CD4-positive, alpha-beta T cell (primary cell): ENCODE measurements at places on chromosomes 3 and 15.

DNA sequence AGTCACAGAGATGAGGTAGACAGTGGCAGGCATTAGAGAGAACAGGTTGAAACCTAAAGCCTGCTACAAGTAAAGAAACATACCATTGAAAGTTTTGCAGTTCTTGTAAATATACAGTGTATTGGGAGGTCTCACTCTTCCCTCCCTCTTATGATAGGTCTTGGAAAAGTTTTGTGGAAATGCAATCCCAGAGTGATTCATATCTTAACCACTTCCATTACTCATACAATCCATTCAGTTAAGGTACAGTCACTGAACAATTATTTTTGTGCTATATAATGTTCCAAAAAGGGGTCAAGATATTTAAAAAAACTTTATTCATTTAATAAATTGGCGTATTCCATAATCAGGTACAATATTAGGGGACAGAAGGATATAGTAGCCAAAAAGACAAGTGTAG, 737.7 kb upstream of the ALCAM start:
- no peak for DNase-seq

DNA sequence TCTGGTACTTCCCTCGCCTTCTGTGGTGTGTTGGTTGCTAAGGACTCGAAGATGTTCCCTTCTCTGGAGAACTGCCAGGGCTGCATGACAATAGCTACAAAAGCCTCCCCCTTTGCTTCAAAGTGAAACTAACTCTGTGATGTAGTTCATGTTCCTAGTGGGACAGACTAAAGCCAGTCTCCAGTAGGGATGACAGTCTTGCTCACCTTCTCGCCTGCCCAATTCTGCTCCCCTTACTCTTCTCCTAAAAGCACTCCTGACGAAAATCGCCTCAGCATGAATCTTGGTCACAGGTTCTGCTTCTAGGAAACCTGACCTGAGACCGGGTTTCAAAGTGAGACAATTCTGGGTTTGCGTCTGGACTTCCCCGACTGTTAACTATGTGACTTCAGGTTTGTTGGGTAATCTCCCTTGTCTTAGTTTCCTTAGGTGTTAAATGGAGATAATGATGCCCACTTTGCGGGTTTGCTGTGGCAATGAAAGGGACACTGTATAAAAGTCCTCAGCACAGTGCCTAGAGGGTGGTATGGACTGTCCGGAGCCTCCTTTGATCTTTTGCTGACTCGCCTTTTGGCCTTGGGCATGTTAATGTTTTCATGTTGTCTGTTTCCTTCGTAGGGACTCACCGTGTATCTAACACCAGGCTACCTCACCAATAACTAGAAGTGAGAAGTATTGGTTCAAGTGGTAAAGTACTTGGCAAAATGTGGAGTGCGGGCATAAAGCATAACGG, 24.9 kb upstream of the THRB start:
- no peak for DNase-seq

GRCh38 chr3:20043825-20044224, 3.6 kb downstream of the KAT2B start:
- no peak for DNase-seq

DNA sequence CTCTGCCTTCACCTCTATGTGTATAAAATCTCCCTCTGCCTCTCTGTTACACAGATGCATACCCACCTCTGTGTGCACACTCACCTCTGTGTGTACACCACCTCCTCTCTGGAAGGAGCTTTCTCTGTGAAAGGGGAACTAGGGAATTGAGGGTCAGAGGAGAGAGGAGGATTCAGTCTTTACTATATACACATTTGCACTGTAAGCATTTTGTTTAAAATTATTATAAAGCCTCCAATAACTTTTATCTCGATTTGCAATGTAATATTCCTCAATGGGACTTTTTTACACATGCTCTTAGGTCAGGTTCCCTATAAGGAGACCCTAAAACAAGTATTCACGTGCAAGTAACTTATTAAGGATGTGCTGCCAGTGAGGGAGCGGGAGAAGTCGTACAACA, 82.5 kb downstream of the OXNAD1 start:
- DNase-seq, result no peak

DNA sequence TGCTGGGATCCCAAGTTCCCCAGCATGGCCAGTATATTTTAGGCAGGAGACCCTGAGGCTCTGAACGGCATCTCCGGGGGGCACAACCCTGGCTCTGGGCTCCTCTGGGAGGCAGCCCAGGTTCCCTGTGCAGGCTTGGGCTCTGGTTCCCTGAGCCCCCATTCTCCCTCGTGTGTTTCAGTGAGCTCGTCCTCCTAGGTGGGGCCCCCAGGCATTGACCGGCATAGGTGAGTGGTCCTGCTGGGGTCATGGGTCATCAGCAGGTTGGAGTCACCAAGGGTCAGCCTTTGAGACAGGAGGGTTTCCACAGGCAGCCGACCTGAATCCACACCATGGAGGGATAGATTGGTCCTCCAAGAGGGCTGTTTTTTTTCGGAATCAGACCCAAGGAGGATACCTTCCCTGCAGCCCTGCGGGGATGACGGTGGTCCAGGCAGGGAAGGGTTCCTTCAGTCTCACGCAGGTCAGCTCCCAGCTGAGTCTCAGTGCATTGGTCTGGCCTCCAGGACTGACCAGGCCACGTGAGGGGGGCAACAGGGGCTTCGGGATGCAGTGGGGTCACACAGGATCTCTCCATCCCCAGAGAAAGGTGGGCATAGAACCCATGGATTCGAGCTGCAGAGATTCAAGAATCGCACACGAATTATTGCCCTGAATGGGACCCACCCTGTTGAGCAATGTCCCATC, 226.0 kb downstream of the SNRPN start:
- DNase-seq, result no peak

DNA sequence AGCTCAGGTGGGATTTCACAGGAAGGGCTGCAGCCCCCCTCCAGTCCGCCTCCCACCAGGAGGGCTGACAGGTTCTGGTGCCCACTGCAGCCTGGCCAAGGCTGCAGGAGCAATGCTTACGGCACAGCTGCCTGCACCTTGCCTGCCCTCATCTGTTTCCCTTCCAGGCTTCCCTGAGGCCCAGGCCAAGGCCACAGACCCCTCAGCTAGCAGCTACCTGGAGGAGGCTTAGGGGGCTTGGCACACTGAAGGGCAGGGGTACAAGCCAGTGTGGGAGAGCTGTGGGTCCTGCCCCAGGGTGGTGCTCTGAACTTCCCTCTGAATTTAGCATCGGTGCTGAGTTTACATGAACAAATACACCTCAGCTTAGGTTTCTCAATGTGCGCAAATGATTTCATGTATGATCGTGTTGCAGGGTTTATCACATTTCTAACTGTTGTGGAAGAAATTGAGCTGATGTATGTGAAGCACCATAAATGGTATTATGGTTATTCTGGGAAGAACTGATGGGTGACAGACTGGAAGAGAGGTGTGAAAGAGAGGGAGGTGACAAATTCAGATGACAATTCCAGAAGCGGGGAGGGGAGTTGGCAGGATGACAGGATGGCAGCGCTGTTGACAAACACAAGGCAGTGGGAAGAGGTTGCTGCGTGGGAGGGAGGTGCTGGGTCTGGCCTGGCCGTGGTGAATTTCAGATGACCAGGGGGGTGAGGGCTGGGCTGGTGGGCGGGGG, 6.1 kb downstream of the RHCG start:
- no peak for DNase-seq

DNA sequence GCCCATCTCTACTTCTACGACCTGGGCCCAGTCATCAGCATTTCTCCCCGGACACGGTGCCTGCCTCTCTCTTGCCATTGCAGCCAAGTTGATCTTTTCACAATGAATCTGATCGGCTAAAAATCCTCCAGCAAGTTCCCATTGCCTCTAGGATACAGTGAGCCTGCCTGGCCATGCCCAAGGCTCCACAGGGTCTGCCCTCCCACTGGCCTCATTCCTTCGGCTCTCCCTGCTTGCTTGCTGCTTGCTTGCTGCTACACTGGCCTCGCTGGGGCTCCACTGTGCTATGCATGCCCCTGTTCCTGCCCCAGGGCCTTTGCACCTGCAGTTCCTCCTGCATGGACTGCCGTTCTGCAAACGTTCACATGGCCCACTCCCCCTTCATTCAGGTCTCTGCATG, 2.0 kb downstream of the ABTB1 start:
- peak; percentile 25 for DNase-seq

DNA sequence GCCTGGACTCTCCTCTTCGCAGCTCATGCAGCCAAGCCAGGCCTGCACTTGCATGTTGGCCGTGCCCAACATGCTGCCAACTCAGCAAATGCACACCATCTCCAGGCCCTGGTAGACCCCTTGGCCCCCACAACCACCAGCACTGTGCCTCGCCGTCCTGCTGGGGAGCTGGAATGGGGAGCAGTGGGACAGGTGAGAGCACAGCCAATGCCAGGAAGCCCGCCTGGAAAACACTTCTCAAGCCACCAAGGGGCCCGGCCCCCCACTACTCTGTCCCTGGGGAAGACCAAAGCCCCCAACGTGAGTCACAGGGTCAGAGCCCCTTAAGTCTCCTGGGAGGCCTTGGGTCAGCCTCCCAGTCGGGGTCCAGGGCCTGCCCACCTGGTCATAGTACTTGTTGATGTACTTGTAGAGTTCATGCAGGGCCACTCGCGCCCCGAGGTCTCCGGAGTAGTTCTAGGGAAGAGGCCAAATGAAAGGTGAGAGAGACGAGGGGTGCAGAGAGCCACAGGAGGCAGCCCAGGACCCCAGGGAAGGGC, 24.5 kb downstream of the PLXNB1 start:
- DNase-seq, result no peak

DNA sequence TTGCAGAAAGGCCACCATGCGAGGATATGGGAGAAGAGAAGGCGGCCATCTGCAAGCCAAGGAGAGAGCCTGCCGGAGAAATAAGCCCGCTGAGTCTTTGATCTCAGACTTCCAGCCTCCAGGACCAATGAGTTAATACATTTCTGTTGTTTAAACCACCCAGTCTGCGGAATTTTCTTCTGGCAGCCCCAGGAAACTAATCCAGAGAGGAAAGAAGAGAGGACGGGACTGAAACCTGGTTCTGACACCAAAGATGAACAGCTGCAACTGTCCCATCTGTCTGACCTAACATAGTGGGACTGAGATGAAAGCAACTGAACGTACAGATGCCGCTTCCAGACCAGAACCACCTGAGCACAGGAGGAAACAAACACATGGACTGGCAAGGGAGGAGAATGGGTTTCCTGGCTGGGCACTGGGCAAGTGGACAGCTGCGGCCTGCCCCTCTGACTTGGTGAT, 32.3 kb downstream of the VGLL4 start:
- DNase-seq, result no peak

DNA sequence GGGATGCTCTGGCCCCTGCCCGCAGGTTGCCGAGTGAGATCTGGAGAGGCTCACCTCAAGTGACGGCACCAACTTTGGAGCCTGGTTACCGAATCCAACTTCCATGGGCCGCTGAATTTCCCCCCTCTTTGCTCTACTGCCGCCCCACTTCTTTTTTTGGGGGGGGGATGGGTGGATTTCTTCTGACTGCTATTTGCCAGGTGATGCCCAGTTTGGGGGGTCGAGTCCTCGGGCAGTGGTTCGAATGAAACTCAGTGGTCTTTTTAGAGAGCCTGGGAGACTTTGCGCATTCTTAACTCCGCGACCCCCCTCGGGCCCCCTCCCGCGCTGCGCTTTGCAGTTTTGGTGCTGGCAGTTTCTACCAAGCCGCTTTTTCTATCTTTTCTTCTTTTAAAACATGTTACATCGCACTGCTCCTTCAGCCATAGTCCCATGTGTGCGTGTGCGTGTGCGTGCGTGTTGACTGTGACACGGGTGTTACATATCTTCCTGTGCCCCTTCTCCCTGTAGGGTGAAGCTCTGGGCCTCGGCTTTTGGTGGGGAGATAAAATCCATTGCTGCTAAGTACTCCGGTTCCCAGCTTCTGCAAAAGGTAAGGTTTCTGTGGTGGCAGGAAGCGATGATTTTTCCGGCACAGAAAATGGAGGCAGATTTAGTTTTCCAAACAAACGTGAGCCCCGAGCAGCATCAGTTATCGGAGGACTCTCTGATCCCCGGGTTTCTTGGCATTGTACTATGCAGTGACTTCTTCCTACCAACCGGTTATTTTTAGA, 837 bp downstream of the CACNA2D3 start:
- no peak for DNase-seq

DNA sequence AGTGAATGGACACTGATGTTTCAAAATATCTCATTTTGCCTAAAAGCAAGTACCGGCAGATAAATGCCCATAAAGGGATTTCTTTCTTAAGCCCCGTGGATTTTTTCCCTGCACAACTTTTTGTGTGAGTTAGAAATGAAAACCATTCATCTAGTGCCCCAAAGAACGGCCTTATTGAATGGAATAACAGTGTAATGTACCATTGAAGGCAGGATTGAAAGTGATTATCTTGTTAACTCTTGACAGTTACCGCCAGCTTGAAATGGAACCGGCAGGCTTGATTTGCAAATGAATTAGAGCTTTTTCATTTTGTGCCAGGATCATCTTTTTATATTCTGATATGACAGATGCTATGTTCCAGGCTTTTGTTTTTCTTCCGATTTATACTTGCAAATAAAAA, 162.2 kb downstream of the RSRC1 start:
- no peak for DNase-seq

- peak; percentile 75 for DNase-seq
Measured at GRCh38 chr15:74375303-74375693, 7.9 kb upstream of the CYP11A1 start.

GRCh38 chr15:64017591-64018163, 28.6 kb downstream of the DAPK2 start:
- no peak for DNase-seq

GRCh38 chr3:95167748-95168147, 1104.9 kb downstream of the NSUN3 start:
- DNase-seq, result no peak

DNA sequence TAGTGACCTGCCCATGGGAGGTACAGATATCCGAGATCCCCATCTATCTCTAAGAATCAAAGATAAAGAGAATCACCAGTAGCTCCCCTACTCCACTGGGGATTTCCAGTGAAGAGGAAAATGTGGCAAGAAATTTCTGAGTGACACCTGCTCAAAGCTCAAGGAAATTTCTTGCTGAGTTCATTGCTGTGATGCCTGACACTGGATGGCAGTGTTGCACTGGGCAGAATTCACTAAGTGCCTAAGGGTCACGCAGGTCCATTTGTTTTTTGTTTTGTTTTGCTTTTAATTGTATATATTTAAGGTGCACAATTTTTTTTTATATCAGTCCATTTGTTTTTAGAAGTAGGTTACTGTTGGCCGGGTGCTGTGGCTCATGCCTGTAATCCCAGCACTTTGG, 109.5 kb upstream of the KCNAB1 start:
- DNase-seq, result no peak

DNA sequence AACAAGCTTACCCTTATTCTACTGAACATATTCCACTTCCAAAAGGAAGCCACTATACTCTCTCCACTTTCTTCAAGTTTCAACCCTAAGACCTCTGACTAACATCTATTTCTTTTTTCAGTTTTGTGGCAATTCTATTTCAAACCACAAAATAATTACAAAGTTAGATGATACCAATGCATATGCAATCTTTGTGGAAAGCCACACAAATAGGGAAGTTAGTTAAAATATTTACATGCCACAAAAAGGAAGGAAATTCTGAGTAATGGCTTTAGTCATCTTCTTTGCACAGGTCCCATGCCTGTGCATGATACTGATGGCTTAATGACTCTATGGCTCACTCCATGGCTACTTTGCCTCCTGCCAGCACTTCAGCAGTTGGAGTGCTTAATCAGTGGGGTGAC, 57.0 kb upstream of the MCTP2 start:
- no peak for DNase-seq

GRCh38 chr15:31256378-31257265, 70.0 kb upstream of the KLF13 start:
- DNase-seq, result no peak
